ENCODE measurements at places on chromosomes 7 and 10.
A peak's percentile ranks its signal among the peaks of the same experiment; 100 is the strongest.

- DNase-seq, result no peak
Observed at GRCh38 chr7:94270772-94271171, 123.9 kb upstream of the COL1A2 start.

- no peak for DNase-seq
Observed at GRCh38 chr10:110897184-110897583, 21.8 kb downstream of the BBIP1 start.

- DNase-seq, result peak; percentile 66
Observed at GRCh38 chr10:132519382-132520176, 18.0 kb upstream of the INPP5A start.

DNA sequence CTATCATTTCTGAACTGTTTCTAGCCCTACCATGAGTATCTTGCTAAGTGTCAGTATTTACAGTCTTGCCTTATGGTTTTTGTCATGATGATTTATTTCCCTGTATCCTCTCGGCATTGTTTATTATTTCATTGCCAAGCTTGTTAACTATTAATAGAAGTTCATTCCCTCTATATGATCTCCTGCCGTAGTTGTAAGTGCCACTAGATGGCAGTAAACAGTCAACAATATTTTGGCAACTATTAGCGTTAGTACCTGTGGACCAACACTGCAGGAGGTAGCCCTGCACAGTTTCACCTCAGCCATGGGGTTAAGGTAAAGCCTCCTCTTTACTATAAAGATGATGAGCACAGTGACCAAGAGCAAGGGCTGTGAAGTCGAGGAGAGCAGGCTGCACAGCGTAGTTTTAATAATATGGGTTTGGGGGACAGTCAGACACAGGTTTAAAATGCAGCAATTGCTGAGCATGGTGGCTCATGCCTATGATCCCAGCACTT, 26.1 kb upstream of the CCNJ start:
- no peak for DNase-seq

DNA sequence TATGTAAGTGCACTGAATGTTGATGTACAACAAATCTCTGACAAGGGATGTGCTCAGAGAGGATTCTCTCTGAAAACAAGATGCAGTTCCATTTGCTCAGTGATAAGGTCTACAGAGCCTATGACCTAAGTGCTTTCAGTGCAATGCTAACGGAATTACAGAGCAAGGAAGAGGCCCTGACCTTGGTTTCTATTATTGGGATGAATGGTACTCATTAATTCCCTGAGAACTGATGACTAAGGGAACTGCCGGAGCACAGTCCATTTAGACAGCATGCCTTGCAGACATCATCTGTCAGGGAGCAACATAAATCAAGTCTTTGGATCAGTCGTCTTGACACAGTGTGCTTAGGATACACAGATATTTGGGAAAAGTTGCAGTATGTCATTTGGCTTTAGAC, 340.8 kb downstream of the PHTF2 start:
- DNase-seq, result no peak

GRCh38 chr10:5735119-5735518, 50.5 kb downstream of the TASOR2 start:
- DNase-seq, result no peak

DNA sequence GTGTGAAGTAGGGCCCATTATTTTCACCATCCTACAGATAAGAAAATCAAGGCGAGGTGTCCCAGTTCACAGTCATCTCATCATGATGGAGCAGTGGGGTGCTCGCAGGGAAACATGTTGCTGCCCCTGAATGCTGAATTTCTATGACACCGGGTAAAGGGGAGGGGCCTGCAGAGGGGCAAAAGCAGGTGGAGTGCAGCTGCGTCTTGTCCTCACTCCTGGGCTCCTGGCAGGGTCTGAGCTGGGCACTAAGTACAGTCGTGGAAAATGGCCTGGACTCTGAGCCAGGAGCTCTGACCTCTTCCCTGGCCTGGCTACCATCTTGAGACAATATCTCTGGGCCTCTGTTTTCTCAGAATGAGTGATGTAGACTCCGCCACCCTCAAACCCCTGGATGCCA, 253.1 kb upstream of the PITRM1 start:
- no peak for DNase-seq

GRCh38 chr7:139341058-139341775, at the start of gene FMC1:
Gene FMC1, plus strand, starts transcription at chr7:139341337. Its CDS starts 48 bp downstream, at chr7:139341385.
- DNase-seq, result peak; percentile 93

DNA sequence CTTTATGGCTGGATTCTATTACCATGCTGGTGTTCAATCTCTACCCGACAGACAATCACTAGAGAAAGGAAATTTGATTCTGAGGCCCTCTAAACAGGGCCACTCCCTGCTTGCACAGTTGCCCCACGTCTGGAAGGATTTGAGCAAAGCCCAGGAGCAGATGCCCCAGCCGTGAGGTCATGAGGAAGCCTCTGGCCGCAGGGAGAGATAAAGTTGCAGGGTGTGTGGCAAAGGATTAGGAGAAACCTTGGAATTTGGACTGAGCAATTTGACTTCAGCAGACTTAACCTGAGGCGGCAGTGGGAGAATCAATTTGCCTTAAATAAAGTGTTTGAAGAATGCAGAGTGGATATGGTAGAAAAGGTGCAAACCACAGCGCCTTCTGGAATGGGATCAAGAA, 40.2 kb upstream of the KLF6 start:
- no peak for DNase-seq

- no peak for DNase-seq
Observed at GRCh38 chr7:105838627-105839231, 37.7 kb downstream of the ATXN7L1 start.

DNA sequence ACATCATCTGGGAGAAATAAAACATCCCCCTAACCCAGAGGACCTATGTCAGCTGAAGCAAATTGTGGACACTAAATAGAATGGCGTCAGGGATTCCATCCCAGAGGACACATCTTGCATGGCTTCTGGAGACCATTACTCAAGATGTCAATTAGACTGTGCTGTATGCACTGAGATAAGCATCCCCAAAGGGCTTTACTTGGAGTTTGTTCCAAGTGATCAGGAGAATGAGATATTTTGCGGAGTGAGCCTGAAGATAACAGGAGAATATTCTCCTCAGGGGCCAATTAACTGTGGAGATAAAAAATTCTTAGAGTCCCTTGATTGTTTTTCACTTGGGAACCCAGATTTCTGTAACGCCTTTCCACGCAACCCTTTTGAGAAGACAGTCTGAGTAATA, 4.5 kb upstream of the OR2AE1 start:
- DNase-seq, result no peak

DNA sequence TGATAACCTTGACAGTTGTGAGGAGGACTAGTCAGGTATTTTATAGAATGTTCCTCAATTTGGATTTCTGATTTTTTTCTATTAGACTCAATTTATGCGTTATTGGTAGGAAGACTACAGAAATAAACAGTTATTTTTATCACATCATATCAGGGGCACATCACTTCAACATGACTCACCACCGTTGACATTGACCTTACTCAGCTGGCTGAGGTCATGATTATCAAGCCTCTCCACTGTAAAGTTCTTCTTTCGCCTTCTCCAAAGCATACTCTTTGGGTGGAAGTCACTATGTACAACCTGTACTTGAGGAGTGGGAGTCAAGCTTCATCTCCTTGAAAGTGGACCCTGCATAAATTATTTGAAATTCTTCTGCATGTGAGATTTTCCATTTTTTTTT, 194.3 kb upstream of the IGFBP3 start:
- DNase-seq, result no peak

- no peak for DNase-seq
Observed at GRCh38 chr10:19966751-19967150, 150.5 kb downstream of the PLXDC2 start.

DNA sequence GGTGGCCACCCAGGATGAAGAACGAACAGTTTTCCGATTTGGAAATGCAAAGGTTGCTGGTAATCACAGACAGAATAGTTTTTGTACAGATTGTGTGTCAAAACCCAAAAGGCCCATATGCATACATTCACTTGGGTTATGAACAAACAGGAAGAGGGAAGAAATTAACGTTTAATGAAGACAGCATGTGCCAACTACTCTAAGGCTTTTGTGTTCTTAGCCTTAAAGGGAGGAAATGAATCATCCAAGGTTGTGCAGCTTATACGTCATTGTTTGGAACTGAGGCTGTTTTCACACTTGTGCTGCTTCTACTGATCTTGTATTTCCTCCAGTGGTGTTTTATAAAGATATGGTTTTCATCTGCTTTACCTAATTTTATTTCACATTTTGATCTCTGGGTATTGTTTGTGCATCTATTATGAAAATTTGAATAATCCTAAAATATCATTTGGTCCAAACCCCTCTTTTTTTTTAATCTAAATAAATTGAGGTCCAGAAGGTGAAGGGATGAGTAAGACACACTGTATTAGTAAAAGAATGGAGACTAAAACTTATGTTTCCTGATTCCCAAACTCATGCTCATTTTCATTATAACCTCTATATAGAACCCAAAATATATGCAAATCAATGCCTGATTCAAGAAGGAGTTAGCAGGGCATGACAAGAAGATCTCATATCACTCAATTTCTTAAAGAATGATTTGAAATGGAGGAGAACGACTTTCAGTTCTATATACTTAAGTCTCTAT, 373.1 kb downstream of the THSD7A start:
- no peak for DNase-seq

- DNase-seq, result no peak
Observed at GRCh38 chr7:22350466-22351328, 6.3 kb downstream of the RAPGEF5 start.

DNA sequence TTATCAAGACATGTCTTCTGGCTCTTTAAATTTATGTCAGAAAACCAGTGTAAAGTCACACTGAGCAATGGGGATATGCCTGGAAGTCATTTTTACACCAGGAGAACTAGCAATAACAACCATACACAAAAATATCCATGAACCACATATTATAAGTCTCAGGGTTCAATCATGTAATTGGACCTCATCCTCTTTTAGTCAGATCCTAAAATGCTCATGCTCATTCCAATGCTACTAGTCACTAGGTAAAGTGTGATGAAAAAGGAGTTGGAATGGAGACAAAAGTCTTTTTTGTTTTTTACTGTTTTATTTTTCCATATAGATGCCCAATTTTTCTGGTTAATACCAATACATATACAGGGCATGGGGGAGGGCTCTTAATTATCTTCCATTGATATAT, 306.1 kb downstream of the DGKB start:
- DNase-seq, result no peak

- DNase-seq, result no peak
Observed at GRCh38 chr7:826230-826917, 5.9 kb upstream of the SUN1 start.

DNA sequence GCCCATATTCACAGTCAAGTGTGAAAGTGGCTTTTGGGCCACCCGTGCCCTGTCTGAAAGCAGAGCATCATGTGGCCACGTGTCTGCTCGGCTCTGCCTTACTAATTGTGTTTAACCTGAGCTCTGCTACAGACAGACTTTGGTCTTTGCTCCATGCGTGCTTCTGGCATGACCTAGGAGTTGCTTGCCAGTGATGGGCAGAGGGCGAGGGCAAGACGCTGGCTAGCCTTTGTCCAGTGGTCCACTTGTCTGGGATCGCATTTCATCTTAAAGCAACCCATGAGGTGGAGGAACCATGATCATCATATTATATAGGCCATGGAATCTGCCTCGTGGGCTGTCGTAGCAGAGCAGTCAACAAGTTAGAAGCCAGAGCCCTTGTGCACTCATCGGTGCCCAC, 123.3 kb upstream of the INSYN2A start:
- DNase-seq, result no peak

GRCh38 chr7:111736552-111736874, 174.2 kb upstream of the IMMP2L start:
- no peak for DNase-seq

GRCh38 chr10:97686962-97687784, at the start of gene AVPI1:
Gene AVPI1, minus strand, starts transcription at chr10:97687241. Its CDS starts 7,336 bp downstream, at chr10:97679905.
- DNase-seq, result peak; percentile 96

Data from left forelimb (tissue), 1 donor.